Stimulated activated memory B cell treated with anti-CD40 and anti-IgM and Interleukin-4, amounts not matched to agents 10 μg/mL and 1 μg/mL and 100 μg/mL, for 72 hours (primary cell): ENCODE measurements at places on chromosomes 7 and 10.

GRCh38 chr7:98877692-98878364 is 504 bp upstream of the TRRAP start:
- no peak for ATAC-seq

DNA sequence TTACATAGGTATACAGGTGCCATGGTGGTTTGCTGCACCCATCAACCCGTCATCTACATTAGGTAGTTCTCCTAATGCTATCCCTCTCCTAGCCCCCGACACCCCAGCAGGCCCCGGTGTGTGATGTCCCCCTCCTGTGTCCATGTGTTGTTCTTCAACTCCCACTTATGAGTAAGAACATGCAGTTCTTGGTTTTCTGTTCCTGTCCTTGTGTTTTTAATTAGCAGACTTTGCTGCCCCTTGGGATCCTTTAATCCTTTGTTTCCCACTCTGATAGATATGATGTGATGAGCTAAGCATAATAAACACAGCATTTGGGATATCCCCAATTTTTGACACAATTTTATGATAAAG is 71.1 kb upstream of the PALS2 start:
- no peak for ATAC-seq

DNA sequence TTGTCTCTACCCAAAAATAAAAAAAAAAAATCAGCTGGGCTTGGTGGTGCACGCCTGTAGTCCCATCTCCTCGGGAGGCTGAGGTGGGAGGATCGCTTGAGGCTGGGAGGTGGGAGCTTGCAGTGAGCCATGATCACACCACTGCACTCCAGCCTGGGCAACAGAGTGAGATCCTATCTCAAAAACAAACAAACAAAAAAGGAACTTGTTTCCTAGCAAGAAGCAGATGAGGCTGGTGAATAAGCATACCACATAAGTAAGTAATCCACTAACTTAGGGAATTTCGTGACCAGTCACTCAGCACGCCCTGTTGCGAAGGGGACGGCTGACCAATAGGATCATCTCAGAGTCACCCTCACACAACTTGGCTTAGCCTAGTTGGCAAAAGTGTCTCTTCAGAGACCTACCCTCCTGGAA is 64.6 kb downstream of the CUX1 start:
- ATAC-seq, result no peak

DNA sequence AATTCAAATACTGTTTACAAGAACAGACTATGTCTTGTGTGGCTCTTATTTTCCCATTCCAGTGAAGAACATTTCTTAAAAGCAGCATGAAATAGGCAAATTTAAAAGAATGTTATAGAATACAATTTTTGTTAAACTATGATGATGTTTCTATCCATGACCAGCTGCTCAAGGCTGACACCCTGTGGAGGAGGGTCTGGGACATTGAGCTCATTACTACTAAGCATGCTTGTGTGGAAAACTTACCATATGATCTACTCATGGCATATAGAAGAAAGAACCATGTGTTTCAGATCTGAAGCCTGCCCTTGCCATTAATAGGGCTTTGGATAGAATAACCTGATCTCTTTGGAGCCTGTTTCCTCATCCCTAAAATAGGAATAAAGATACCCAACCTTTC is 125.0 kb downstream of the FOXP2 start:
- no peak for ATAC-seq

DNA sequence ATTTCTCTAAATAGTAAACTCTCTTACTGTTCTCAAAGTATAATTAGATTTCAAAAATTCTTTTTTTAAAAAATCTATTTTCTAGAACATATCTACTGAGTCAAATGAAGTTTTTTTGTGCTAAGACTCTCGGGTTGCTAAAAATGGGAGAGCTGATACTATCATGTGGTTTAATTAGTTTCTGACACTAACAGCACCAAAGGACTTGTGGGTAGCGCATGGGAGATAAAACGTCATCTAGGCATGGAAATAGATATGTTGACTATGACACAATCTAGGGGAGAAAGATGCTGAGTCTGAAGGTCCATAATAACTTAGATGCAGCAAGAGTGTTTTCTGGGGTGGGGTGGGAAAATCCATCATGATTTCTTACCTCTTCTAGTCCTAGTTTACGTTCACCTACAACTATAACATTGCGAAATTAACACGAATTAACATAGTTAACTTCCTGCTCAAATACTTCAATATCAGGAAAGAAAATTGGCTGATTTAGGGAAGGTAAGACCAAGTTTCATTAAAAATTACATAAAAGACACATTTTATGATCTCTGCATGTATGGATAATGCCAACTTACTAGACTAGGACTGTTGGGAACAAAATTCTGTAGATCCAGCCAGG is 14.3 kb upstream of the ARMC3 start:
- ATAC-seq, result no peak

DNA sequence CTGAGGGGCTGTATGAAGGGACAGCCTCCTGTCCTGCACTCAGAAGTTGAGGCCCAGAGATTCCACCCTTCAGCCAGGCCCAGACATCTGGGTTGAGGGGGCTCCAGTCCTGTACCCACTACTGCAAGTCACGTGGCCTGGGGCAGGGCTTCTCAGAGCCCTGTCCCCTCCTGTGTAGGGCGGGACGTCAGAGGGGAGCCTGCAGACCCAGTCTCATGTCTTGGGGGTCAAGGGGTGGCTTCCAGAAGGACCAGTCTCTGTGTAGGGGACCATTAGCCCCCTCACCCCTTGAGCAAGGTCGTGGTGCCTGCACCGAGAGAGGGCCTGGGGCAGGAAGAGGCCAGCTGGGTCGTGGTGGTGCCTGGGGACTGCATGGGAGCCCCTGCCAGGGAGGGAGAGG is 593 bp upstream of the PILRA start:
- ATAC-seq, result no peak

- ATAC-seq, result no peak
Measured at GRCh38 chr10:13338390-13339110, 9.5 kb downstream of the SEPHS1 start.

GRCh38 chr10:43202657-43203447 is 64.0 kb downstream of the RASGEF1A start:
- ATAC-seq, result peak; percentile 67
